Uterine smooth muscle cell (primary cell): ENCODE measurements at places on chromosomes 7 and 10. TPM values are rescaled to one million over a fixed set of nuclear protein-coding genes. Genes with fewer than 3 reads are reported as not detected.

The FAM241B gene
- 0.77 and 0.87 TPM in 2 replicates for total RNA-seq

The GRIFIN gene
- not detected in 2 replicates for total RNA-seq

The SFXN2 gene
- total RNA-seq = 5.0 and 7.0 TPM in 2 replicates

The ACSM6 gene
- total RNA-seq = not detected in 2 replicates

The HOXA5 gene
- total RNA-seq = 0.66 and 0.75 TPM in 2 replicates

The C10orf71 gene
- total RNA-seq = under 0.01 TPM in 1 of 2 replicates, not detected in the other

The TMEM140 gene
- total RNA-seq = 6.2 and 11.1 TPM in 2 replicates

The GTF2IRD2 gene
- total RNA-seq = 5.2 and 5.5 TPM in 2 replicates

The SEMA4G gene
- total RNA-seq = 0.33 and 1.00 TPM in 2 replicates

The NACAD gene
- 1.9 and 2.4 TPM in 2 replicates for total RNA-seq

The COX15 gene
- 33.0 and 38.2 TPM in 2 replicates for total RNA-seq

The TMEM229A gene
- not detected in 2 replicates for total RNA-seq

The HOGA1 gene
- 0.50 and 0.89 TPM in 2 replicates for total RNA-seq

The SHH gene
- not detected in 2 replicates for total RNA-seq

The TRPV6 gene
- total RNA-seq = under 0.01 TPM in 1 of 2 replicates, not detected in the other

The PRSS1 gene
- not detected in 2 replicates for total RNA-seq

The MAD1L1 gene
- 69.7 and 82.0 TPM in 2 replicates for total RNA-seq

The MYO1G gene
- 0.11 and 0.12 TPM in 2 replicates for total RNA-seq

The OR2A42 gene
- under 0.01 TPM in 1 of 2 replicates, not detected in the other for total RNA-seq

The CCL24 gene
- total RNA-seq = not detected in 2 replicates

The FANK1 gene
- total RNA-seq = 2.2 and 3.7 TPM in 2 replicates
